Glutamatergic neuron (in vitro differentiated cells): ENCODE measurements at places on chromosomes 5 and 9. TPM values are rescaled to one million over a fixed set of nuclear protein-coding genes. Genes with fewer than 3 reads are reported as not detected.

The CLTB gene
- 83.8 TPM for total RNA-seq

The PCDHB12 gene
- total RNA-seq: 14.4 TPM

The LOX gene
- total RNA-seq: 0.27 TPM

The MARVELD2 gene
- total RNA-seq: 1.6 TPM

DNA sequence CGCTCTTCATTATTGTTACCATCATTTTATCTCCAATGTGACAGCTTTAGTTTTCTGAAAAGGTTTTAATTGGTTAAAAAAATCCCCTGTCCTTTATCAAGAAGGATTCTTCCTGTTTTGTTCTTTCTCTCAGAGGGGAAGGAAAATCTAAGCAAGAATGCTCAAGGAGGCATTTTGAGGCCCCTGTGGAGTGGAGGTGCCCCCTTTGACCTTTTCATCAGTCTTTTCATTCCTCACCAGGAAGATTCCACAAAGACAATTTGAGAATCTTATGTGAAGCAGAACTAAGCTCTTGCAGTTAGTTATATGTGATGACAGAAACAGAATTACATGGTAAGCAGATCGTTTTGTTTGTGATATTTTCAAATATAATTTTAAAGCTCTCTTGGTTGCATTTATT is 489.6 kb downstream of the MAN2A1 start:
- no peak overlapping the region for H3K4me3 ChIP-seq
- no peaks in the 10 kb centered on the region for H3K27me3 ChIP-seq
- peaks cover 4% of the 10 kb centered on the region for H3K4me1 ChIP-seq
- H3K27ac ChIP-seq: no peak overlapping the region
- no peak for DNase-seq
